ENCODE measurements at places on chromosomes 2 and 18. TPM values are rescaled to one million over a fixed set of nuclear protein-coding genes. Genes with fewer than 3 reads are reported as not detected.

CTAGE1 gene
- total RNA-seq: not detected

CFAP65 gene
- total RNA-seq: not detected

ANKRD62 gene
- not detected for total RNA-seq

PHLPP1 gene
- total RNA-seq: 11.5 TPM

NDC80 gene
- total RNA-seq: 6.8 TPM

CENPO gene
- 6.8 TPM for total RNA-seq

RGPD4 gene
- not detected for total RNA-seq

SKA1 gene
- total RNA-seq: 2.6 TPM

PDCD1 gene
- total RNA-seq: not detected

Measured in skeletal muscle tissue (tissue), 5 donors.